Stimulated activated CD4-positive, alpha-beta T cell treated with anti-CD3 and anti-CD28 coated beads, Interleukin-2, amount 100 ng/mL, for 48 hours (primary cell): ENCODE measurements at places on chromosomes 2 and 18.

DNA sequence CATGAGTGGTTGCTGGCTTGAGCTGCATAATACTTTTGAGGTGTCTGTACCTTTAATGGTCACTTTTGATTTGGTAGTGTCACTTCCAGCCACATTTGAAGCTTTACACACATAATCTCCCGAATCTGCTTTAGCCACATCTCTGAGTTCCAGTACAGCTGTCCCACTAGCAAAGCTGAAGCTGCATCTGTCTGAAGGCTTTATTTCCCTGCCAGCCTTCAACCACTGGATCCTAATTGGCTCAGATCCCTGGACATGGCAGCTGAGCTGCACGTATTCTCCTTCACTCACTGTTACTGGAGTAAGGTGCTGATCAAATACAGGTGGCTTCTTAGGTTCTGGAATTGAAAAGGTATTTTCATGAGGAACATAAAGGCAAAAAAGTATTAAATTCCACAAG is 99.7 kb downstream of the TTN start:
- DNase-seq: no peak

- no peak for DNase-seq
These were observed 599.3 kb downstream of the ARHGAP15 start for GRCh38 chr2:143728498-143728897.

GRCh38 chr2:83844490-83844889 is 614.6 kb downstream of the SUCLG1 start:
- no peak for DNase-seq

DNA sequence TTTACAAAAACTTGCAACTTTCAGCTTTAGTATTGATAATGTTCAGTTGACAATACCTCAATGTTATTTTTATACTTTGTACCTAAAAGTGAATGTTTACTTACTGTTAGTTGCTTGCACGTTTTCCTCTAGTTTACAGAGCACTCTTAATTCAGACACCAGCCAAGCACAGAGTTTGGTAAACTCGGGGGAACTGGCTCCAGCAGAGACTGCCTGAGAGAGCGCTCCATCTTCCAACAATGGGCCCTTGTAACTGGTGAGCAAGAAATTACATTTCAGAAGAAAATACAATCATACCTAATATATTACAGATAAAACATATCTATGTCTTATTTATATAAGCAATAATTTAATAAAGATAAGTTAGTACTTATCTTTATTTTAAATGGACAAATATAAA is 3.7 kb downstream of the FAM98A start:
- DNase-seq: no peak
